HuH-7.5 (cell line): ENCODE measurements at places on chromosomes 2 and 18.

GRCh38 chr2:170156592-170156991 lies 21.4 kb upstream of the MYO3B start:
- no peak for DNase-seq

DNA sequence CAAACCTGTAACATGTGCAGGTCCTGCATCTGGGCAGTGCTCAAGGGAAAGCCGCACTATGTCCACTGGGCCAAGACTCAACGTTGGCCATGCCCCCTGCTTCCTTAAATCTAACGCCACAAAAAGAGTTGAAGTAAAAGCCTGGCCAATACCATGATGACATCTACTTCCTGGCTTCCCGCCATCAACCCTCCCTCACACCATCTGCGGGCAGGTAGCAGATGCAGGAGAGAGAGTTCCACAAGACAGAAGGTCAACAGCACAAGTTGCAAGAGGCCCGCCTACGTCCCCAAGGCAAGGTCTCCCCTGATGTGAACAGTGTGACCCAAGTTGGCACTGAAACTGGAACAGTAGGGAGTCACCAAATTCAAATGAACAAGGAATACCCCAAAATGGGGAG lies 48.4 kb downstream of the ABCG8 start:
- DNase-seq, result no peak

DNA sequence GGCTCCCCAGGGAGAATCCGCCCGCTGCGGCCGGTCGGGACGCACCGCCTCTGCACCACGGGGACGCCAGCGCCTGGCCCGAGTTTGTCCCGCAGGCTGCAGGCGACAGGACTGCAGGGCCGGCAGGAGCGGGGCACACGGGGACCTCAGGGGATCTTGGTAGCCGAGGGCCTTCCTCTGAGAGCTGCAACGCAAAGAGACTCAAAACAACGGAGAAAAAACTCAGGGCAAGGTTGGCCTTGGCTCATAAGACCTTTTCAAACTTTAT lies 79.7 kb downstream of the ARHGEF4 start:
- DNase-seq, result no peak

GRCh38 chr2:186379052-186379451 lies 107.0 kb upstream of the ZC3H15 start:
- DNase-seq, result no peak

DNA sequence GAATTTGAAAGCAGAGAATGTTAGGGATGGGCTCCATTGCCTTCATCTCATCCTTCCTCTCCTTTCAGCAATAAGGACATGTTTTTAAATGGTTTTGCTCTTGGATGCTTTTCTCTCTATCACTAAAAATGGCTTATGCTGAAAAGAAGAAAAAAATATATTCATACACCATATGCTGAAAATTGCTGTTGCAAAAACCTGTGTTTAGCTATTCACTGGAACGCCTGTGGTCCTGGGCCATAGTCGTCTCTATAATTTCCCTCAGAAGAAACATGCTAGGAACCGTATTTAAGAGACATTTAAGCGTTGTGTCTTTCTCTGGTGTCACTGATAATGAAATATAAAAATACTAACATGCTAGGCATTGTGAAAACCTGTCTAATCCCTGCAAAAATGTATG lies 324.9 kb downstream of the TSN start:
- DNase-seq, result no peak

DNA sequence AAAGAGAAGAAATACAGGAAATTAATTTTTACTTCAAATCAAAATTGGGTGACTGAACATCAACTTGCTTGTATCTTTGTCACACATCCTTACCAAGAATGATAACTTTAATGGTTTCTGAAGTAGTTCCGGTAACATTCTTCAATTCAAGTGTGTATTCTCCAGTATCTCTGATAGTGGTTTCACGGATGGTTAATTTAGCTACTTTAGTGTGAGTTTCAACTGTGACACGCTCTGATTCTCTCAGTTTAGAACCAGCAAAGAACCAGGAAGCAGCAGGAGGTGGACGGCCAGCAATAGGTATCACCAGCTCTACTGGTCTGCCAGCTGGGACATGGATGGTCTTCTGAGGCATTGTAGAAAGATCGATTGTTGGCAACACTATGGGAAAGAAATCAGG lies 62.3 kb downstream of the PLEKHA3 start:
- no peak for DNase-seq

DNA sequence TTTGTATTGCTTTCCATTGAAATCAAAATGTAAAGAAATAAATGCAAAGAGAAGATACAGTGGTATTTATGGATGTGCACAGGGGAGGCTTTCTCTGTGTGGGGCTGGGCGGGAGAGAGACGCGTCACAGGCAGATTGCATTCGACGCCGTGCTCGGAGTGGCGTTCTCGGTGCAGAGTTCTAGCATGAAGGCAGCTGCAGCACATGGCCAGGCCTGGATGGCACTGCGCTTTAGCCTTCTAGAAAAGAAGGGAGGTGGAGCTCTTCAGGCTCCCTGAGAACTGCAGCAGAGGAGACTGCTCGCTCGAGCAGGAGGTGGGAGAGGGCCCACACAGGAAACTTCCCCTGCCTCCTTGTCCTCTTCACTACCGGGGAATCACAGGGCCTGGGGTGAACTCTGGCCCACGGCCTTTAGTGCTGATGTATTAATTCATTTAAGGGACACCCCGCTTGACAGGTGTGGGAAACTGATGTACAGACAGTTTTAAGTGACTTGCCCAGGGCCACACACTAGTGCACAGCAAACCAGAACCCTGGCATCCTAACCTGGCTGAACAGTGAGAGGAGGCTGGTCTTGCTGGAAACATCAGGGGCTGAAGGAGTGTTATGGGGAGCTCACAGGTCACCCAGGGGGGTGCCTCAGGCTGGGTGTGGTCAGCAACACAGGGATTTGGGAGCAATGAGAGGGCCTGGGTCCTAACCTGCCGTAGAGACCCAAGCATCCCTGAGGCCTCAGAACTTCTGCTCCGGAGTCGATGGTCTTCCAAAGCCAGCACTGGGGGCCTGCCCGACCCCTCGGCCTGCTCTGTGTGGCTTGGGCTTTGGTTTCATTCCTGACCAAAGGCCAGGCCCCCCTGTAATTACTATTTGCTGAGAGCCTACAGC lies 199.9 kb downstream of the HDAC4 start:
- DNase-seq, result no peak

GRCh38 chr2:96112501-96113366 lies 3.6 kb downstream of the ADRA2B start:
- DNase-seq, result no peak

DNA sequence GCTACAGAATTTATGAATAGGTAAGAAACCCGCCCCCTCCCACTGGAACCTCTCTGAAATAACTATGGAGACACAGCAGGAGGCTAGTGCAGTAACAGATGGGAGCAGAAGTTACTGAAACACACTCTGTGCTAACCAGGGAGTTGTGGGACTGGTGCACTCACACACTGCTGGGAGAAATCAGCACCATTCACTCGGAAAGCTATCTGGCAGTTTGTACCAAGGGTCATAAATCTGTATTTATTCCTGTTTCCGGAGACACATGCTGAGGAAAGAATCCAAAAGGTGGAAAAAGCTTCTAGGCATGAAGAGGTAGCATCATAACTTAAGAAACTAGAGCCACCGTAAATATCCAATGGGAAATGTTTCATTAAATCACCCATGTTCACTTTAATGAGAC lies 39.9 kb downstream of the TGFA start:
- DNase-seq, result no peak

DNA sequence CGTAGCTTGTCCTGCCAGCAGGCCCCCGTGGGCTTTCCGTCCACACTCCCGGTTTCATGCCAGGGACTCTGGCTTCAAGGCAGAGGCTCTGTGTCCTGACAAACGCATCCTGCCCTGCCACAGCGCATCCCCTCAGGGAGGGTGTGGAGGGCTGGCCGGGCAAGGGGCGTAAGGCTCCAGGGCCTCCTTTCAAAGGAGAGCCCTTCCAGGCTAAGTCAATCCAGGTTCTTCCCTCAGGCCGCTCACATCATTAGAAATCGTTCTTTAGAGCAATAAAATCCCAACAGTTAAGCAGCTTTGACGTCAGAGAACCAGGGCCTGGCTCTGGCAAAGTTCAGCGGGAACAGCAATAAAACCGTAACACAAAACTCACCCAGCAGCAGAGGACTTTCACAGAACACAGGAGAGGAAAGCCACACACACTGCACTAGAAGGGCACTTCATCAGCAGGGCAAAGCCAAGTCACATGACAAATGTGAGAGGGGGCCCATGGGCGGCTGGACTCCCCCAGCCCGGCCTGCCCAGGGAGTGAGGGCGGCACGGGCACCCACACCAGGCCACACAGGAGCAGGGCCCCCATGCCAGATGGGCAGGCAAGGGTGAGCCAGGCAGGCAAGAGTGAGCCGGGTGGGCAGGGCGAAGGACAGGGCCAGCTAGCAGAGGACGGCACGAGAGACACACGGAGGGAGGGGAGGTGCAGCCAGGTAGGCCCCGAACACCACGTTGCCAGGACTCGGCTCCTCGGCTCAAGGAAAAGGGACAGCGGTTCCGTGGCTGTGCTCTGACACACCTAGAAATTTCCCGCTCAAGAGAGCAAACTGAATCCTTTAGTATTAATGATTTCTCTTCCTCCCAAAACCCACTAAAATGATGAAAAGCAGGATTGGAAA lies 52.0 kb downstream of the HDAC4 start:
- DNase-seq, result no peak

DNA sequence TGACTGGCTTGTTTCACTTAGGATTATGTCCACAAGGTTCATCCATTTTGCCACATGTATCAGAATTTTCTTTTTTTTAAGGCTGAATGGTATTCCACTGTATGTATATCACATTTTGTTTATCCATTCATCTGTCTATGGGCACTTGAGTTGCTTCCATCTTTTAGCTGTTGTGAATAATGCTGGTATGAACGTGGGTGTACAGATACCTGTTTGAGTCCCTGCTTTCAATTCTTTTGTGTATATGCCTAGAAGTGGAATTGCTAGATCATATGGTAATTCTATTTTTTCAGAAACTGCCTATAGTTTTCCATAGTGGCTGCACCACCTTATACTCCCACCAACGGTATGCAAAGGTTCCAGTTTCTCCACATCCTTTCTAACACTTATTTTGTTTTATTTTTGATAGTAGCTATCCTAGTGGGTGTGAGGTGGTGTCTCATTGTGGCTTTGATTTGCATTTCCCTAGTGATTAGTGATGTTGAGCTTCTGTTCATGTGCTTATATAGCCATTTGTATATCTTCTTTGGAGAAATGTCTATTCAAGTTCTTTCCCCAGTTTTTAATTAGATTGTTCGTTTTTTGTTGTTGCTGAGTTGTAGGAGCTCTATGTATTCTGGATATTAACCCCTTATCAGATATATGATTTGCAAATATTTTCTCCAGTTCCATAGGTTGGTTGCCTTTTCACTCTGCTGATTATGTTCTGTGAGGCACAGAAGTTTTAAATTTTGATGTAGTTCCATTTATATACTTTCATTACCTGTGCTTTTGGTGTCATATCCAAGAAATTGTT lies 40.7 kb downstream of the TTC39C start:
- DNase-seq, result no peak

GRCh38 chr2:70133491-70134322 lies 46.4 kb downstream of the PCBP1 start:
- no peak for DNase-seq

- DNase-seq, result no peak
These were observed 156.0 kb downstream of the RIT2 start for GRCh38 chr18:42959528-42959927.

DNA sequence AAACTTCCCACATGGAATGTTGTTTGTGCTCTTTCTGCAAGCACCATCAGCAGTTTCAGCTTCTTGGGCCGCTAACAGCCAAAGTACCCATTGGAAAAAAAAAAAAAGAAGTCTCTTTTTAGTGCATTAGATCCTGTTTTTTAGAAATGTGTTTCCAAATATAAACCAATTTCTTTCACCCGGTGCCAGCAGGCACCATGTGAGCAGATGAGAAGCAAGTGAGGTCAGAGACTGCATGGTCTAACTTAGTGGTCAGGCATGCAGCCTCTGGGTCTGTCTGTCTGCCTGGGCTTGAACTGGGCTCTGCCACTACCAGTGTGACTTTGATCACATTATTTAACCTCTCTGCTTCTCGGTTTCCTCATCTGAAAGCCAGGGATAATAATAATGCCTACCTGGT lies 75.2 kb upstream of the NRP2 start:
- DNase-seq, result no peak

DNA sequence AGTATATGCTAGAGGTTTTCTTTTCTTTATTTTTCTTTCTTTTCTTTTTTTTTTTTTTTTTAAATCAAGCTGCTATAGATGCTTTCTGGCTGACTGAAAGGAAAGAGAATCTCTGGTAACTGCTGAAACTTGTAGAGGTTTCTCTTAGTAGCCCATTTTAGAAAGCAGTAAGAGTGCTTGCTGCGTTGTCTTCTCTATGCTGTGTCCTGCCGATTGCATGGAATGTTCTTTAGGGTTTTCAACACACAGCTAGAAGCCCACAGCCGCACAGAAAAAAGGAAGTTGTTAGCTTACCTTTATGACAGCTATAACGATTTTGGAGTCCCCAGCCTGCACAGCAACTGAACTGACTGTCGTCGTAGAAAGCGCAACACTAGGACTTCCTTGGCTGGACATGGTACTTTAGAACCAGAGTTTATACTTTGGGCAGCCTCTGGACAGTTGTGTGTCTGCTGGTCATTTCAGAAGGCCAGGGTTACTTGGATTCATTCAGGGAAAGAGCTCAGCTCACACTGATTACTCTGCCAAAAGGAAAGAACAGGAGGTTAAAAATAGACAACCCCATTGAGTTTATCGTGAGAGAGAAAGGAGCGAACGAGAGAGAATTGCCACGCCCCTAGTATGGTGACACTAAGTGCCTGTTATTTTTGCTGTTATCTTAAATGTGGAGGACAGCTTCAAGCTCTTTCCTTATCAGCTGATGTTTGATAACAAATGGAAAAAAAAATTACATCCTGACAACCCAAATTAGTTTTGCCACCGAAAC lies at the start of gene CCDC141:
Gene CCDC141 (minus strand): TSS at position 592 of the 766 bp plus-strand sequence. CDS start 196 bp downstream, at position 396.
- peak; percentile 11 for DNase-seq

DNA sequence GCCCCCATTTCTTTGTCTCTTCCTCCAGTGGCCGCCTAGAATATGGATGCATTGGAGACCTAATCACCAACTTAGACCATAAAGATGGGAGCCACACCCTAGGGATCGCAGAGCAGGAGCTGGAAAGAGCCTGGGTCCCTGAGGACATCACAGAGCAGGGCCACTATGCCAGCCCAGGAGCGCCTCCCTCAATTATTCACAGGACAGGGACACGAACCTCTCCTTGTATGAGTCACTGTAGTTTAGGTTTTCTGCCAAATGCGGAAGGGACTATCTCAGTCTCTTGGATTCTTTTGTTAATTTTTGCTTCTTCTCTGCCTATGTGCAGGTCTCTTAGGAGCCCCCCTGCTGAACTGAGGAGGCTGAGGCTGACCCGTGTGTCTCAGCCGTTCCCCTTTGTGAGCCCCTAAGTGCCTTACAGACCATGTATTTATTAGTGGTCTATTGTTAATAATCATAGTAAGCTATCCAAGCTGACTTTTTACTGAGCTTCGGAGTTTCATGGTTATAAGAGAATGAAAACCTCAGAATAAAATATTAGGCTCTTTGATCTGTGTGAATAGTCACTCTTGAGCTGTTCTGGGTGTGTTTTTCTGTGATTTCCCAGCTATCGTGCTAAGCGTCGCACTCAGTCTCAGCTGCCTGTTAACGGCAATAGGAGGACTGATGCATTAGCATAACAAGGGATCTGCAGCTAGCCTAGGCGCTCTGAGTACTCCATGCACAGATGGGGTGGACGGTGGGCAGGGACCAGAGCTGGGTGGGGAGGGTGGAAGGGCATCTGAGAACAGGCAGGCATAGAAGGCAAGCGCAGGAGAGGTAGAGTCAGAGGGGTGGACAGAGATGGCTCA lies 12.7 kb upstream of the PTPN4 start:
- DNase-seq, result no peak
